T-cell (primary cell): ENCODE measurements at places on chromosomes 4 and X.

DNA sequence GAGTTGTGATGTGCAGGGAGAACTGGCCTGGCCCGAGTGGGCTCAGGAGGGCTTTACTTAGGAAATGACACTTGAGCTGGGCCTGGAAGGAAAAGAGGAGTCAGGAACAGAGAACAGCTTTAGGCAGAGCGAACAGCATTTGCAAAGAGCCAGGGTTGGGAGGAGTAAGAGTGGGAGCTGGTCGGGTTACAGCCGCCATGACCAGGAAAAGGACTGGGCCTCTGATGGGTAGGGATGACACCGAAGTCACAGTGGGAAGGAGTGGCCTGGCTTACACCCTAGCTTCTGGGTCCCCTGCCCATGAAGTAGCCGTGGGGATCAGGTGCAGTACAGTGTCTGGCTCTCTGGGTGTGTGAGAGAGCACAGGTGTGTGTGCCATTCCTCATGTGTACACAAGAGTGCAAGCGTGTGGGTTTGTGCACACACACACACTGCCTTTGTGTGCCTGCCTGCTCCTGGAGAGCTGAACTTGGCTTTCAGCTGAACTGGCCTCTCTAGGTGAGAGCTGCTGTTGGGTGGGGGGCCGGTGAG lies 31.6 kb downstream of the TRMT44 start:
- DNase-seq, result no peak

GRCh38 chrX:32185160-32185559 lies 1026.2 kb downstream of the DMD start:
- no peak for DNase-seq

DNA sequence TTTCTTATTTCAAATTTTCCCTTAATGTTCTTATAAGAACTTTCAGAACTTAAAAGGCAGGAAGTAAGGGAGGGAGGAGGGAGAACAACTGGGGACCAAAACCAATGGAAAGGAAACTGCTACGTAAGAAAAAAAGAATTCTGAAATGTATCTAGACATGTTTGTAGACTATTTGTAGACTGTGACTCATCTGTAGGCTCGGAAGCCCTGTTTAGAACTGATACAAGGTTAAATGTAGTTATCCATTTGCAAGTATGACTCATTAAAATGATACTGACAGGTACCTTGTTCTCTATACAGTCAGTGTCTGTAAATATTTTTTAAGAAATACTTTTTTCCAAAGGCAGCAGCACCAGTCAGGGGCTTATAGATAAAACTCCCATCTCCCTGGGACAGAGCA lies 202.0 kb downstream of the DHX15 start:
- no peak for DNase-seq

DNA sequence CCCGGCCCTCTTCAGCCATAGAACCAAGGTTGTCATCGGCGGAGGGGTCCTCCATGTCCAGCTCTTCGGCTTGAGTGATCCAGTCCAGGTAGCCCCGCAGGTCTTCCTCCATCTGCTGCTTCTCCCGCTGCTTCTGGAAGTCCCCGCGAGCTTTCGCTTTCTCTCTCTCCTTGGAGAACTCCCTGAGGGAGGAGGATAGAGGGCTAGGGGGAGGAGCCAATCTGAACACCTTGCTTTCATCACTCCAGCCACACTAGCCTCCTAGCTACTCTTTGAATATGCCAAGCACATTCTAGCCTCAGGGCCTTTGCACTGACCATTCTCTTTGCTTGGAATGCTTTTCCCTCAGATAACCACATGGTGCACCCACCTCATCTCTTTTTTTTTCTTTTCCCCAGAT lies 6.2 kb downstream of the CACNA1F start:
- DNase-seq, result no peak
